NCI-H187 treated with DMSO at 0.1 percent for 48 hours (cell line): ENCODE measurements at places on chromosomes 4 and X.

- no peak for DNase-seq
Observed at GRCh38 chrX:122363112-122363795, 820.8 kb upstream of the GRIA3 start.

GRCh38 chr4:55837903-55838302 lies 15.5 kb upstream of the EXOC1 start:
- no peak for DNase-seq

DNA sequence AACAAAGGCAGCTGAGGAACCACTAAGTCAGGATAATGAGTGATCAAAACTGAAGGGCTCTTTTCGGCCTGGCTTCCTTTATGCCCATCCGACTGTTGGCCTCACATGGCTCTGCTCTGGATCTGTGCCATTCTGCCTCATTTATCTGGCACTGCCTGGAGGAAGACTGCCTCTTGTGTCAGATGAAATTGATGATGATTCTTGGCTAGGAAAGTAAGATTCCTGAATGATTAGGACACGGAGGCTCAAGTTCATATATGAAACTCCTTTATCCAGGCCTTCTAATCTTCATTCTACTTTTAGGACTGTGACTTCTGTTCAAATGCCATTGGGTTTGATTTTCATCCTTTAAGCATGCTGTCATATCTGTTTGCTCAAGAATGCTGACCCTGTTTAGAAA lies 475.4 kb upstream of the RPS6KA3 start:
- DNase-seq = no peak

- no peak for DNase-seq
Observed at GRCh38 chrX:8235026-8235425, 64.0 kb upstream of the VCX2 start.

DNA sequence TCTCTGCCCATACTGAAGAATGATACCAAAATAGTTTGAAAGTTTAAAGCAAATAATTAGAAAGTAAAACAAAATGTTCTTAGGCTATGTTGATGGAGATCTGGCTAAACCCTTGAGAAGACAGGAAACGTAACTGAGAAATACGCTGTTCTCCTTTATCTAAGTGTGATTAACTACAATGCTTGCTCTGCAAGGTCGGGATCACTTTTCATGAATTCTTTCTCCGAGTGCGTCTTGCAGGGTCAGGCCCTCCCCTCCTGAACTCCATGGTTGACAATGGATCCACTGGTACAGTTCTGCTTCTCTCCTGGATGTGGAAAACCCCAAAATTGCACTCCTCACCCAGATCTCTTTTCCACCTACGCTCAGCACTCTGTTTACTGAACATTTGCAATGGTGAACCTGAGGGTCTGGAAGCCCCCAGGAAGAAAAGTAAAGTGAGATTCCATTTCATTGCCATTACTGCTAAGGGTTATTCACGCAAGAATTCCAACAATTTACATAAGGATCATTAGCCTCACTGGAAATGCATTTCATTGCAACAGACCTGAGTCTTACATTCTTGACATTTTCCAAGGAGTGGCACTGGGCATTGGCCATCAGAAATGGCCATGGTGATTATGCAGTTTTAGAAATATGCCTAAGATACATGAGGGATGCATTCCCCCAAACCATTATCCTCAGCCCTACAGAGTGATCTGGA lies 24.6 kb upstream of the WWC2 start:
- DNase-seq = no peak

- DNase-seq = no peak
Observed at GRCh38 chr4:181293541-181293940, 949.7 kb upstream of the TENM3 start.
